HTR-8/SVneo (cell line): ENCODE measurements at places on chromosomes 1 and 21.

- DNase-seq: no peak
These were observed 30.4 kb downstream of the S100A10 start for GRCh38 chr1:151963288-151963687.

GRCh38 chr21:44530221-44530902, 9.6 kb downstream of the KRTAP10-1 start:
- no peak for DNase-seq

- DNase-seq: no peak
These were observed 26.7 kb downstream of the RTCA start for GRCh38 chr1:100292711-100293110.

DNA sequence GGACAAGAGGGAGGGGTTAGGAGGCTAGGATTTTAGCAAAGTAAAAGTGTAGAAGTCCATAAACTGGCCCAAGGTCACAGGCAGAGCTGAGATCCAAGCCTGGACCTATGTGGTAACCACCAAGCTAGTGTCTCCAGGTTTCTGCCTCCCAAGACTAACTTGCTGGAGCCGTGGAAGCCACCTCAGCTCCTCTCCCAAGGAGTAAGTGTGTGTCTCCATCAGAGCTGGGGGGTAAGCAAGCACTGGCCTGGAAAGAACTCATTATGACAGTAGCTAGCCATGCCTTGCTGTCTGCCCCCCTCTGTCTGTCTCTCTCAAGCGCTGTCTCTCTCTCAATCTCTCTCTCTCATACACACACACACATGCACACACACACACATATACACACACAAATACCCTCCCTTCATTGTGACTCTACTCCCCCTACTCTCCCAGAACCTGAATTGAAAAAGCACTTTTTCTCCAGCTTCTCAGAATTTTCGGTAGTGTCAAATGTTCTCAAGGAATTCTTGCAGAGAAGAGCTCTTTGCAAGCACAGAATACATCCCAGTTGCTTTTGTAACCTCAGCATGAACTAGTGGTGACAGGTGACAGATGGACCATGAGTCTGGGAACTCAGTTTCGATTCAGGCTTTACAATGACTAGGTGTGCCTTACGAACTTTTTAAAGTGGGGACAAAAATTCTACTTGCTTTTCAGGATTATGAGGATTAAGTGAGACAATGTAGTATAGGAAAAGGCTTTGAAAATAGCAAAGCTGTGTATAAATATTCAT, 238.0 kb upstream of the FGGY start:
- DNase-seq: no peak

GRCh38 chr1:230268371-230269170, 157.6 kb downstream of the PGBD5 start:
- DNase-seq: peak; percentile 89

GRCh38 chr1:67105508-67105907, 29.3 kb downstream of the C1orf141 start:
- DNase-seq: no peak

GRCh38 chr1:226436472-226436854, 28.6 kb upstream of the PARP1 start:
- no peak for DNase-seq

DNA sequence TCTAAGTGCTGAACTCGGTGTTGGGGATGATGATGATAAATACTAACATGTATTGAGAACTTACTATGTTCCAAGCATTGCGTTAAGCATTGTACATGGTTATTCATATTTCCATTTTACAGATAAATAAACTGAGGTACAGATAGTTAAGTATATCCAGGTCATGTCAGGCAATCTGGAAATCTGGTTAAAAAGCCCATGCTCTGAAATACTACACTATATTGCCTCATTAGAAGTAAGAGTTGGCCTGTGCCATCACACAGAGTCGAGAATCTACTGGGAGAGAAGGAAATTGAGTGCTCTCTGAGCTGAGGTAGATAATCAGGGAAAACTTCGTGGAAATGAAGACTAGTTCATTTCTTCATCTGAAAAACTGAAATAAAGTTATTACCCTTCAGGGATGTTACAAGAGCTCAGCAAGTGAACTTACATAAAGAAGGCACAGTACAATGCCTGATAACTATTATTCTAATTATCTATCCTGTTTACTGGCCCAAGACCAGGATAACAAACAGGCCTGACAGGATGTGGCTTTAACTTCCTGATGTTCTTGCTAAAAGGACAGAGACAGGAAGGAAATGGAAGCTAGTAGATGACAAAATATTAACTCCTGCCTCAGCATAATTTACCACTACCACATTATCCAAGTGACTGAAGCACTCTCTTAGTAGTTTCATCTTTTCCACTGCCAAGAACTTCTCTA, 85.6 kb downstream of the EPS15 start:
- DNase-seq: no peak

DNA sequence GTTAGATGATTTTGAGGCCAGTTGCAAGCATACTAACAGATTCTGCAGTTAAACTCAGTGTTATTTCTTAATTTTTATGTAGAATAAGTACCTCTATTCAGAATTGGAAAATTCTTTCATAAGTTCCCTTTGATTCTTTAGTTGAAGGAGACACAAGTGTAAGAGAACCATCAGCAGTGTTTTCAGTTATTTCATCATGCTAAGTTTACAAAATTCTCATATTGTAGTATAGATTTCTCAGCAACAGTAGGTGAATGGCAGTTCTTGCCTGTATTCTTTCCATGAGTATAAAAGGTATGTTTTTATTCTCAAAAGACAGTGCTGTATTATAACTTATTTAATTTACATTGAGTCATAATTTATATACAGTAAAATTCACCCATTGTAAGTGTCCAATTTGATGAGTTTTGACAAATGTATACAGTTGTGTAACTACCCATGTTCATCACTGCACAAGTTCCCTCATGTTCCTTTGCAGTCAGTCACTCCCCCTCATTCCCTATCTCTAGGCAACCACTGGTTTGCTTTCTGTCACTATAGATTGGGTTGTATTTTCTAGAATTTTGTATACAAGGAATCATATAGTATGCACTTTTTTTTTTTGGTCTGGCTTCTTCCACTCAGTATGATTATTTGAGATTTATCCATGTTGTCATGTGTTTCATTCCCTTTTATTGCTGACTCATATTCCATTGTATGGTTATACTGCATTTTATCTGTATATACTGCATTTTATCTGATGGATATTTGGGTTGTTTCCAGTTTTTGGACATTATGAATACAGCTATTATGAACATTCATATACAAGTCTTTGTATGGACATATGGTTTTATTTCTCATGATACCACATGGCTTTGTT, 3.9 kb downstream of the RPS6KC1 start:
- no peak for DNase-seq

GRCh38 chr1:10575616-10576015, 100.9 kb downstream of the PEX14 start:
- DNase-seq: peak; percentile 51

DNA sequence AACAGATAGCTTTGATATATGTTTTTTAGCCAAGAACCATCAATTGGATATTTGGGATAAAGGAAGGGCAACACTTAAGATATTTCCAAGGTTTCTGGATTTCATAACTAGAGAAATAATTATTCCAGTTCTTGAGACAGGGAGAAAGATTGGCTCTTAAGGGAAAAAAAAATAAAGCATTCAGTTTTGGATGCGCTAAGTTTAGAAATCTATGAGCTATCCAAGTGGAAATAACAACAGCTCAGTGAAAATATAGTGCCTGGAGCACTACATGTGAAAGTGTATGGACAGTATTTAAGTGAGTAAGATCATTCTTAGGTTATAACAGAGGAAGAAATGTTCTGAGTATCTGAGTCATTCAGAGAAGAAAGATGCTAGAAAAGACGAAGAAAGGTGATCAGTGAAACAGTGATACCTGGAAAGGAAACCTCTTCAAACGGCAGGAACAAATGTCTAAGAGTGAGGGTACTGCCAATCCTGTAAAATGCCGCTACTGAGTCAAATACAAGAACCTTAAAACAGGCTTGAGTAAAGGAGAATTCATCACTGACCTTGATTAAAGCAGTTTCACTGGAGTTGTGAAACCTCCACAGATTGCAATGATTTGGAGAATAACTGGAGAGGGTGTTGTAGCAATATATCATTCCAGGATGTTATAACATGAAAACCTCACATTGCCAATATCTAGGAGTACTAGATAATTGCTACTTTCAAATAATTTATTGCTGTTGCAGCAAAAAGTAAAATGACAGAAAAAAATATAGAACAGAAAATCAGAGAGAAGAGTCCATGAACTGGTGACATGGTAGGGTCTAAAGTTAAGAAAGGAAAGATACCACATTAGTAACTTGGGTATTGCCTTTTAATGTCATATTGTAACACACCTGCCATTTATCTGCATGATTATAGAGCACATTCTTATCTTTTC, 482.1 kb upstream of the RGS18 start:
- DNase-seq: no peak

- DNase-seq: no peak
These were observed 3.2 kb downstream of the MECR start for GRCh38 chr1:29227511-29227910.

DNA sequence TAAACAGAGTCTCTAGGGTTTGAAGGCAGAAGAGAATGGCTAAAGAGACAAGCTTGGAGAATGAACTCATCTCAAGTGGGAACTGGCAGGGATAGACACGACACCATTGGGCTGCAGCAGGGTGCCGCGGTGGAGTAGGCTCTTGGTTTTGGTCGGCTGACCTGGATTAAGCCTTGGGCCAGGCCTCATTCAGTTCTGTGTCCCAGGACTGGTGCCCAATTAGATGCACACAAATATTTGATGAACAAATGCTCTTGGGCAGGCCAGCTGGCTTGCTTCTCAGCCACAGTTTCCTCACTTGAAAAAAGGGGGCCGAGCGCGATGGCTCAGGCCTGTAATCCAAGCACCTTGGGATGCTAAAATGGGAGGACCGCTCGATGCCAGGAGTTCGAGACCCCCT, 53.4 kb upstream of the CITED4 start:
- DNase-seq: no peak

DNA sequence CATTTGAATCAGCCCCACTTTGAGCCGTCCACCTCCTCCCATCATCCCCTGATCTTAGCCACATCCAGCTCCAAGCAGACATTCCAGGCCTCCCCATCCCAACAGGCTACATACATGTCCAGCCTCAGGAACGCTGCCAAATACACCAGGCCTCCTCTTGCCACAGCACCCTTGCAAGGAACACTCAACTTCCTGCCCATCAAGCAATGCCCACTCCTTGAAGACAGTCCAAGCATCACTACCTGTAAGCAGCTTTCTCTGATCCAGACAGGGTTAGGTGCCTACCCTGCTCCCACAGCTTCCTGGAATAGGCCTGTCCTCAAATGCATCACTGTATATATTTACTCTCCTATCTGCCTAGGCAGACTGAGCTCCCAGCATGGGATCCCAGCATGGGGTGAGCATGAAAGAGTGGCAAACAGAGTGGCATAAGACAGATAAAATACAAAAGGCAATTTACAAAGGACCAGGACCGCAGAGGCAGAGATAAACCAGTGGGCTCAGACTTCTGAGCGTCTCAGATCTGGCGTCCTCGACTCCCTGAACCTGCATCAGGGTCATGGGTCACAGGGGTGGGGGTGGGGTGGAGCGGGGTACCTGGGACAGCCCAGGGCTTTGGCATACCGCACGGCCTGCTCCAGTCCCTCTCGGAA, 816 bp downstream of the HYI start:
- DNase-seq: peak; percentile 13

DNA sequence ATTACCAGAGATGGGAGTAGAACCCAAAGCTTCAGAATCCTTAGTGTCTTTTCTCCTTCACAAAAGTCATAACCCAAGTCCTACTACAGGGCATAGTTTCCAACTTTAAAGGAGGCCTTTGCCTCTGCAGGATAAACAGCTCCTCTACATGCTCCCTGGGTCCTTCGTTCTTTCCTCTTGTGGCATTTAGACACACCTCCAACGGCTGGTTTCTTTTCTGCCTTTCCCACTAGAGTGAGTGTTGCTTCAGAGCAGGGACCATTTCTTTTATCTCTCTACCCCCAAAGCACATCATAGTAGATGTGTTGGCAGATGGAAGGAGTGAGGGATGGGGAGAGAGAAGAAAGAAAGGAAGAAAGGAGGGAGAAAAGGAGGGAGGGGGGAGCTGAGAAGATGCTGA, 144.7 kb upstream of the SPATA6 start:
- DNase-seq: no peak

- DNase-seq: peak; percentile 71
These were observed 96.1 kb downstream of the LACTBL1 start for GRCh38 chr1:22876359-22877111.

DNA sequence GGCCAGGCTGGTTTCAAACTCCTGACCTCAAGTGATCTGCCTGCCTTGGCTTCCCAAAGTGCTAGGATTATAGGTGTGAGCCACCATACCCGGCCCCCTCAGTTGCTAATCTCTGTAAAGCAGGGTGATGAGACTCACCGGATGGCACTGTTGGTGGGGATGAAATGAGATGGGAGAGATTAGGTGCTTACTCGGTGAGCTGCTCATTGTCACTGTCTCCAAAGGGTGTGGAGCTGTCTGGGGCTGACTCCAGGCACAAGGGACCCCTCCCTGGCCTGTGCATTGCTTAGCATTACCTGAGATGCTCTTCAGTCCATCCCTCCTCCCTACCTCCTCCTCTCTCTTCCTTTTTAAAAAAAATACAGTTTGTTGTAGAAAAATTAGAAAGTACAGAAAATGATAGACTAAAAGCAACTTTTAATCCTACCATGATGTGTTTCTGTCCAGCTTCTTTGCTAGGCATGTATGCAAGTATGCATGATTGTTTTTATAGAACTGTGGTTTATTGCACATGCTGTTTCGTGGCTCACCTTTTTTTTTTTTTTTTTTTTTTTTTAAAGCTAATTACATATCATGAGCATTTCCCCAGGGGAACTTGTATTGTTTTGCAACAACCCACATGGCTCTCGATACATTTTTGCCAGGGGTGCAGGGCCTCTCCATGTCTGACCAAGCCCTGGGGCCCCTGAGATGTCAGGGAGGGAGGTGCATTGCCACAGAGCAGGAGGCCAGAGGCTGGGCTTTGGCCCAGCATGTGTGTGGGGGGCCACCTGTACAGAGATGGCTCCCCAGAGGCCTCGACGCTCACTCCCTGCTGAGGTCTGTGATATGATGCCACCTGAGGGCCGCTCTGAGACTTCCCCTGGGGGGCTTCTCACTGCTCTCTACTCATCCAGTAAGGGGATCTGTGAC, 55.4 kb downstream of the ARHGEF10L start:
- DNase-seq: no peak
